ENCODE measurements at places on chromosomes 7 and 10.

- DNase-seq, result no peak
These were observed 142.4 kb downstream of the CUBN start for GRCh38 chr10:16987206-16987621.

DNA sequence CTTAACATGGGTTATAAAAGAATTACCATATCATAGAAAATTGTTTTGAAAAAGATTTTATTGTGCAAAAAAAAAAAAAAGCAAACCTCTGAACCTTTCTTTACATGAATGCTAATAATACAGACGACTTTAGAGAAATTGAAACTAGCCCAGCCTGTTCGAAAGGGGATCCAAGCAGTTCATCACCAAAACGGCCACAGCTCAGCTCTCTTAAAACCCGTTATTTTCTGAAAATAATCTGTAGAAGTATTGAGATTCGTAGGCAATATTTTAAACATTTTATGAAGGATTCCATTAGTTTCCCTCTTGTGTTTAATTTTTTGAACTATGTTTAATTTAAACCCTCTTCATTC lies 9.9 kb upstream of the GSAP start:
- DNase-seq, result no peak

DNA sequence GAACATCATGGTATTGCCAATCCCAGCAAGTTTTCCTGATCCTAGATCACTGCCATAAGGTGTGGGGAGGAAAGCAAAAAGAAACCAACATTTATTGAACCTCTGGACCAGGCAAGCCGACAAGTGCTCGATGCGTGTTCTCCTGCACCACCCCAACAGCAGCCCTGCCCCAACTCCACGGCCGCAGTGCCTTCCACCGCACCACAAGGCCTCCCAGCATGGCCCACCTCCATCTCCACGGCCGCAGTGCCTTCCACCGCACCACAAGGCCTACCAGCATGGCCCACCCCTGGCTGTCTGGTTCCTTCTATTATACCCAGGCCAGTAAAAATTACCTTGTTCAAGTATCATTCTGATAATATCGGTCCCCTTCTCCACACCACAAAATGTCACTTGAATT lies 8.7 kb downstream of the HIPK2 start:
- no peak for DNase-seq

DNA sequence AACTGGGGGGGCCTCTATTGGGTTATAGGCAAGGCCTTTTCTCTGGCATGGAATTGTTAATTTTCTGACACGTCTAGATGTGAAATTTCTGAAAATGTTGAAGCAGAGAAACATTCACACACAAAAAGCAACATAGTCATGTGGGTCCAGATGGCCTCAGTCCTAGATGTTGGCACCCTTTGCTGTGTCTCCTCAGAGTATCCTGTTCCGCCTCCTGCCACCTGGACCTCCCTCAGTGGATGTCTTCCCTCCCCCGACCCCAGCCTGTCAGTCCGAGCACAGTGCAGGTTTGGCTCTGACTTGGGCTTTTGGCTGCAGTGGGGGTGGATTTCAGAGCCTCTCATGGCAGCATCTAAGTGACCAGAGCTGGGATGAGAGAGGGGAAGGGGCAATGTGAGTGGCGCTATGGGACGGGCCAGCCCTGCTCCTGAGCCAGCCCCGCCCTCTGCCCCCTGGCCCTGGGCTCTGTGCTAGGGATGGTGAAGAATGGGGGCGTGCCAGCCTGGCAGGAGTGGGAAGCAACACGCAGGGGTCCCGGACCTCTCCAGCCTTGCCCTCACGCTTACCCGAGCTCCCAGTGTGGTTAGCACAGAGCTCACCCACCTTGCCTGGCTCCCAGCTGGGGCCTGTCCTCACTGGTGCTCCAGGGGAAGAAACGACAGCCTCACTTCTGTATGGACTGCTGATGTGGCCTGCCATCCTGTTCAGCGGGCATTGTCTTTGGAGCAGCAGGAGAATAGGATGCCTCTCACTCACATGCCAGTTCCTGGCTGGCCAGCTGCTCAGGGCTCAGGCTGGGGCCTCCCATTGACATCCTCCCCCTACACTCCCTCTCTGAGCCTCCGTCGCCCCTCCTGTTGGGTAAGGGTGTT lies 6.2 kb downstream of the ATP6V0E2 start:
- DNase-seq, result no peak

DNA sequence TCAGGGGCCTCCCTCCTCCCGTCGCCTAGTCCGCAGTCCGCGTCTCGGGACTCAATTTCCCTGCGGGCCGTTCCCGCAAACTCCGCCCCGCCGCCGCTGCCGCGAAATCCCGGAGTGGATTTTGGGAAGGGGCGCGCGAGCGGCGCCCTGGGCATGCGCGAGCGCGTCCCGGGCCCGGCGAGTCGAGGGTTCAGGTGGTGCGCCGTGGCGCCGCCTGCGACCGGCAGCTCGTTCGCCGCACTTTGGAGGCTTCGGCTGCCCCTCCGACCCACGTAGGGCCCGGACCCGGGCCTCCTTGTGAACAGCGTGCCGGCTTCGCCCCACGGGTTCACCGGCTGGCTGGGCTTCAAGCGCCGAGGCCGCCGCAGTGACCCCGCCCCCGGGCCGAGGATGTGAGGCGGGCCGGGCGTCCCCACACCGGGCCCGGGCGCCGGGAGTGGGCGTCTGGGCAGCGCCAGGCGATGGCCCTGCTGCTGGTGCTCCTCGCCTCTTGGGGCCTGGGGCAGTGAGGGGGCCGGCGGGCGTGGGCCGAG lies at the start of gene PLEKHA8:
PLEKHA8 (plus strand) TSS at position 197 of the 533 bp plus-strand sequence. CDS start 351 bp downstream, outside the sequence.
- DNase-seq, result peak; percentile 97

DNA sequence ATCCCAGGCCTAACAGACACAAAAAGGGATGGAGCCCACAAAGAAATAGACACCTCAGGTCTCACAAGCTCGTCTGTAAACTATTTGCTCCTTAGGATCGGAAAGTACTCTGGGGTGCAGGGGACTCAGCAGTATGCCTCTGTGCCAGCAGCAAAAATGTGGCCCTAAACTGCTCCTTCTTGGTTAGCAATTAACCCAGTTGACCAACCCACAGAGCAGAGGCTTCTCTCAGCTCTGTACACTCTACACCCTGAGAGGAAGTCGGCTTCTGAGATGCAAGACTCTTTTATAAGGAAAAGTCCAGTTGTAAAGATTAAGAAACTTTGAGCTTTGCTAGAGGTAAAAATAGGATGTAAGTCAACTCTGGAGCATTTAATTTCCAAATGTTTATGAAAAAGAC lies 156.3 kb upstream of the PRSS58 start:
- no peak for DNase-seq

DNA sequence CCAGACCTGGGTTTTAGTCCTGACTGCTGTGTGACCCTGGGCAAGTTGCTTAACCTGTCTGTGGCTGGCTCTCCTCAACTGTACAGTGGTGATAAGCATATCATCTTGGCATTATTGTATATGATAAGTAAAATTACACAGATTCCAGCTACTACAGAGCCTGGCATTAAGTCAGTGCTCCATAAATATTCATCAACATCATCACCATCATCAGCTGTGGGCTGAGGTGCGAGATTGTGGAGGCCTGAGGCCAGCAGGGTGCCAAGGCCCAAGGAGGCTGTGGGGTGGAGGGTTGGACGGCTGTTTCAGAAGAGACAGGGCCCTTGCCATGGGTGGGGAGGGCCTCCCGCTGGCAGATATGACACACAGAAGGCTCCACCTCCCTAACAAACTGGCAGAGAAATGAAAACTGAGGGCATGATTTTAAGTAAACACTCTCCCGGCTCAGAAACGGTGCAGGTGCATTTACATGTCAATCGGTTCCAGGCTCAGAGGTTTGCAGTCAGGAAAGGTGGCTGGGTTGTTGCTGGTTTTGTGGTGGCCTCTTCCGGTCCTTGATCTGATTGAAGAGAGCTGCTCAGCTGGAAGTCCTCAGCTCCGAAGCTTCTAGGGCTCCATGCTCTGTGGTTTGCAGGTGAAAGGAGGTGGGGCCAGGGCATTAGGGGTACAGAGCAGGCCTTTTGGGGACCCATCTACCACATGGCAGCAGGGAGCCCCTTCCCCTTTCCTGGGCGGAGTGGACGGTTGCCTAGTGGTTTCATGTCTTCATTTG lies 10.2 kb downstream of the CRYGN start:
- peak; percentile 58 for DNase-seq

DNA sequence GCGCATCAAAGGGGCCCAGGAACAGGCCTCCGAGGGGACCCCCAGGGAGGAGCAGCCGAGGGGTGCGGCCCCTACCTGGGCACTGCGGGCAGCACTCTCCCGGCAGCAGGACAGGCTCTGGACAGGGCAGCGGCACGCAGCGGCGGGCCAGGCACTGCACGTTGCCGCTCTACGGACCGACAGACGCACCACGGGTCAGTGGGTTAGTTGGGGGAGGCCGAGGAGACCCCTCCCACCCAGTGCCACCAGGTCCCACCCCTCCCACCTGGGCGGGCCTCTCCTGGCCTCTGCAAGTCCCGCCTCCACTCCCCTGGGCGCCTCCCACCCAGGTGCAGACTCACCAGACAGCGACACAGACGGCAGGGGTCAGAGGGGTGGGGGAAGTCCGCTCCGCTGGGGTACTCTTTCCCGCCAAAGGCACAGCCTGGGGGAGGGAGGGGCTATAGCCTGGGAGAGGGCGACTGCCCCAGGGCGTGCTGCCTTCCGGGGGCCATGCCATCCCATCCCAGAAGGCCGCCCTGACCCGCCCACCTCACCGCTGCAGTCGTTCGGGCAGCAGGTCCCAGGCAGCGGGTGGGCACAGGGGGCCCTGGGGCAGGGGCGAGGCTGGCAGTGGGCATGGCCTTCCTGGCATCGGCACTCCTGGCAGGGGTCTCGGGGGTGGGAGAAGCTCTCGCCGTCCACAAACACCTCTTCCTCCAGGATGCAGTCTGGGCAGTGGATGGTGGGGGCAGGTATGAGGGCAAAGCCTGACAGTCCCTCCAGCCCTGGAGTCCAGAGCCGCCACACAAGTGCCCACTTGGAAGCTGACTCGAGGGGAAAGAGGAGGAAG lies 19.2 kb downstream of the KCP start:
- no peak for DNase-seq

- no peak for DNase-seq
These were observed 572.8 kb downstream of the REEP3 start for GRCh38 chr10:64093946-64094535.

DNA sequence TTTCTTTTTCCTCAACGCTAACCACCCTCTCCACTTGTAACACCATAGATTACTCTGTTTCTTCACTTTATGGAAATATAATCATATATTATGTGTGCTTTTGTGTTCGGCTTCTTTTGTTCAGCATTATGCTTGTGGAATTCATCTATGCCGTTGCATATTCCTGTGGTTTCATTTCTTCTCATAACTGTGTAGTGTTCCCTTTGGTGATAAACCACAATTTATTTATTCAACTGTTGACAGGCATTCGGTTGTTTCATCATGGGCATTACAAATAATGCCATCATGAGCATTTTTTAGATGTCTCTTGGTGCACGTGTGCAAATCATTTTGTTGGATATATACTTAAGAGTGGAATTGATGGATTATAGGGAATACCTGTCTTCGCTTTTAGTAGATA lies 12.1 kb downstream of the AVL9 start:
- DNase-seq, result no peak

DNA sequence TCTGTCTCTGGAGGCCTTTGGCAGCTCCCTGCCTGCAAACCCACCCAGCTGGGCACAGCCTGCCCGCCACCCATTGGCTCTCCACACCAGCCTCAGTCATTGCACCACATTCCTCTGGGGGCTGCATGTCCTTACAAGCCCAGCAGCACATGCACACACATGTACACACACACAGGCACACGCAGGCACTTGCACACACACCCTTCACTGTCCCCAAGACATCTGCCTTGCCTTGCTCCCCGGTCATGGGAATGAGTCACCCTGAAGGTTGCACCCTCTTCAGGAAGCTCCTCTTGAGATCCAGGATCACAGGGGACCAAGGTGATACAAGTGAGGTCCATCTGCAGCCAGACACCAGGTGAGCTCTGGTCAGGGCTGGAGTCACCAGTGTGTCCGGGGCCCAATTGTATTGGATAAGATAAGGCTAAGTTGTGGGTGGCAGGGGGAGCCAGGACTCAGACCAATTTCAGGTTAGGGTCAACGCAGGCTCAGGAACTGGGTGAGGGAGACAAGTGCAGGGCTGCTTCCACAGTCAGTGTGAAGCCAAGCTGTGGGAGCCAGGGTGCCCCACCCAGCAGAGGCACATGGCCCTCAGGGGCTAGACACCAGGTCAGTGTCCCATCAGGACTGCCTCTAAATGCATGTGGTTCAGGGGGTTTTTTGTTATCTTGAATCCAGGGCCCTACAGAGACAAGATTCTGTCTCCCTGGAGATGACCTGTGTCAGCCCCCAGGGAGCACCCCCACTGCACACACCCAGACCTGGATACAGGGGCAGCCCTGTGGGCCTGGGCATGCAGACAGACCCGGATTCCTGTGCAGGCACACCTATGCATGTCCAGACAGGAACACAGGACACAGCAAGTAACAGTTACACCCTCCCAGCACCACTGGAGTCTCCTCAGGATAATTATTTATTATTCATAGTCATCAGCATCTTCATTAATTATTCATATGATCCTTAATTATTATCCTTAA lies 33.8 kb downstream of the KCNH2 start:
- DNase-seq, result peak; percentile 11

DNA sequence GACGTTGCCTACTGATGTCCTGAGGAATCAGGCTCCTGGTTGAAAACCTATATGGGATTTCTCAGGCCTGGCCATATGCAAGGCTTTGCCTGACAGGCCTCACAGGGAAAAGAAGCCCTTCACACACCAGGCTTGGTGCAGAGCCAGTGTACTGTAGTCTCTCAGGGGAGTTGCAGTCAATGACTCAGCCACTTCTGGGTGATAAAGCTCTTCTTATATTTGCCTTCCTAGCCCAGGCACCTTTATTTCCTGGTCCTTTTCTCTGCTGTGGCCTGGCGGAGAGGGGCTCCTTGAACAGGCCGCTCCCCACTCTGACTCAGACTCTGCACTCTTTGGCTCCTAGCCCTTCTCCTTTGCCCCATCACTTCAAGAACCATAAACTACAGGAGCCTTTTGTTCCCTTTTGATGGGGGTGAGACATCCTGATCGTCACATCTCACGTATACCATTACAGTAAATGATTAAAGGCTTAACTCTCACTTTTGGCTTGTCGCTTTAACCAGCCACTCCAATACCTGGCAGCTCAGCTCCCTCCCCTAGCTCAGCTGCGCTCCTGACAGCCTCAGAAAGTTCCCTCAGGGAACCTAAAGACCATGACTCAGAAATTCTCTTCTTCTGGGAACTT lies 33.5 kb downstream of the DPY19L1 start:
- DNase-seq, result no peak

DNA sequence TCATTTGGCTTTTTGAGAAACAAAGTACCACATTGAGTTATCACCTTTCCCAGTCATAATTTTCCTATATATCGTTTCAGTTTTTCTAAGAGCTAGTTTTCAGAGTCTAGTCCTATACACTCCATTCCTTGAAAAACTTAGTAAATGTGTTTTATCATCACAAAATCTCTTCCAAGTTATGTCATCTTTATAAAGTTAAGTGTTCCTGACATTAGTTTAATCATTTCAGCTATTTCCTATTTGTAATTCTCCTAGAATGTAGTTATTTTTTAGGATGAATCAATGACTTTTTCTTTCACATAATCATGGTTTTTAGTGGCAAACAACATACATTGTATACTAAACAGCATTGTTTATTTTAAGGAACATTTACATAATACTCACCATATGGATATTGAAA lies 191.7 kb upstream of the BET1 start:
- DNase-seq, result no peak

GRCh38 chr10:124308811-124309210 lies 109.9 kb downstream of the OAT start:
- DNase-seq, result no peak

Measured in activated T-cell treated with anti-CD3 and anti-CD28 coated beads, Interleukin-2, amount 50 U/mL, for 1 hour (primary cell).